ENCODE measurements at places on chromosomes 5 and 9.
A peak's percentile ranks its signal among the peaks of the same experiment; 100 is the strongest.

GRCh38 chr5:96601715-96602244, 60.4 kb upstream of the CAST start:
- peak; percentile 73 for DNase-seq

DNA sequence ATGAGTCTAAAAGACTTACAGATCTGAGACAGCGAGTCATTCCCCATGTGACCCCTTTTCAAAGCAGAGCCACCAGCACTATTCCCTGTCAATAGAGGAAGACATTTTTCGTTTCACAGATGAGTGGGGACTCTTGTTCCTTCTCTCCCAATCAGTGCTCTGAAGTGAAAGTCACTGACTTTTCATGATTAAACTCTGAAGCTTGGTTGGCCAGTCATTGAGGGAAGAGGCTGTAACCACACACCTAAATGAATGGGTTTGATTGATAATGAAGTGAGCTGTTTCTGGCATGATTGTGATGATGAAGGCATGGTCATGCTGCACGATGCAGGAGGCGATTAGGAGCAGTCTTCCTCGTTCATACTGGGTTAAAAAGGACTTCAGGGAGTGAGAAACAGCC, 171.9 kb downstream of the ZNF462 start:
- no peak for DNase-seq

DNA sequence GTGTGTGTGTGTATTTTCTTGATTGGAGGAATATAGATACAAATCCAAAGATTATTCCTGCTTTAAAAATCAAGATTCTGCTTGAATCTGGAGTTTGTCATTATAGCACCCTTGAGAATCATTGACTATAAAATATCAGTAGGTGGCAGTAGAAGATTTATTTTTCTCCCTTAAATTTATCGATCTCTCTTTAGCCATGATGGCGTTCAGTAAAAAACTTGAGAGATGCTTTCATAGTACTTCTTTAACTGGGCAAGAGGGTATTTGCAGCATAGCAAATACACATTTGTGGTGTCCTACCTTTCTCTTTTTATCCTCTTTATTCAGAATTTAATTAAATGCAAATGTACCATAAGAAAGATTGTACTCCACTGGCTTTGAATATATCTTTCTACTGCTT, 307.7 kb downstream of the ADGRV1 start:
- peak; percentile 48 for DNase-seq

DNA sequence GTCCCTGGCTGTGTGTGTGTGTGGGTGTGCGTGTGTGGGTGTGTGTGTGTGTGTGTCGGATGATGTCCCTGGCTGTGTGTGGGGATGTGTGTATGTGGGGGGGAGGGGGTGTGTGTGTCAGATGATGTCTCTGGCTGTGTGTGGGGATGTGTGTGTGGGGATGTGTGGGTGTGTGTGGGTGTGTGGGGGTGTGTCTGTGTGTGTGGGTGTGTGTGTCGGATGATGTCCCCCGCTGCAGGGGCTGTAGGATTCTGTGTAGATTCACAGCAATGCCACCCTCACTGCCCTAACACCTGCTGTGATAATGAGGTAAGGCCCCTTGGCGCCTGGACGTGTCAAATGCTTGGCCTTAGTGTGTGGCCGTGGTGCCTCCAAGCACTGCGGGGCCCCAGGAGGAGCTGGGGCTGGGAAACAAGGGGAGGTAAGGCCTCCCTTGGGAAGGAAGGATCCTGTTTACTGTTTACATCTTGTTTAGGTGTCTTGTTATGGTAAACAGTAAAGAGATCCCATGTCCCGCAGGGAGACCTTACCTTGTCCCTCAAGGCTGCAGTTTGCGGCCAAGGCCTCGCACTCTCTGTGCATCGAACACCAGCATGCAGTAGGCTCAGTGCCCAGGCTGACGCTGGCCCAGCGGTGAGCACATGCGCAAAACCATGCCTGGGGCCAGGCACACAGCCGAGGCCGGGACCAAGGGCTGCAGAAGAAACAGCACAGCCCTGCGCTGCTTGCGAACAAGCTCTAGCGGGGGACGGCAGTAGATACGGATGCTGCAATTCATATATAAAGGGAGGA, 24.1 kb downstream of the AHRR start:
- DNase-seq, result peak; percentile 60

GRCh38 chr9:68750786-68751185, 45.7 kb downstream of the PIP5K1B start:
- DNase-seq, result no peak

GRCh38 chr9:1320607-1321195, 270.5 kb downstream of the DMRT2 start:
- DNase-seq, result no peak

- DNase-seq, result no peak
Observed at GRCh38 chr9:27535701-27536118, 6.1 kb upstream of the MOB3B start.

DNA sequence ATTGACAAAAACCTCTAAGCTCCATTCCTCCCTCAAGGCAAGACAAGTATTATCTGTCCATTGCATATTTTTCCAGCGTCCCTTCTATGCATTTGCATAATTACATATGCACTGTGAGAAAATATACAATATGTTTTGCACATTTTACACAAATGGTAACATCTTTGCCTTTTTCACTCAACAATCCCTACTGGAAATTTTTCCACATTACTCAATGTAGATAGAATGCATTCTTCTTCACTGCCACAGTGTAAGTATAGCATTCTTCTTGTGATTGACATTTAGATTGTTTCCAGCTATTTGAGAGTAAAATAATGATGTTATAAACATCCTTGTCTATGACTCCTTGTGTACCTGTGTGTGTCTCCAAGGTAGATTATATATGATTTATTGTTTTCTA, 205.0 kb downstream of the SLIT3 start:
- DNase-seq, result peak; percentile 23

DNA sequence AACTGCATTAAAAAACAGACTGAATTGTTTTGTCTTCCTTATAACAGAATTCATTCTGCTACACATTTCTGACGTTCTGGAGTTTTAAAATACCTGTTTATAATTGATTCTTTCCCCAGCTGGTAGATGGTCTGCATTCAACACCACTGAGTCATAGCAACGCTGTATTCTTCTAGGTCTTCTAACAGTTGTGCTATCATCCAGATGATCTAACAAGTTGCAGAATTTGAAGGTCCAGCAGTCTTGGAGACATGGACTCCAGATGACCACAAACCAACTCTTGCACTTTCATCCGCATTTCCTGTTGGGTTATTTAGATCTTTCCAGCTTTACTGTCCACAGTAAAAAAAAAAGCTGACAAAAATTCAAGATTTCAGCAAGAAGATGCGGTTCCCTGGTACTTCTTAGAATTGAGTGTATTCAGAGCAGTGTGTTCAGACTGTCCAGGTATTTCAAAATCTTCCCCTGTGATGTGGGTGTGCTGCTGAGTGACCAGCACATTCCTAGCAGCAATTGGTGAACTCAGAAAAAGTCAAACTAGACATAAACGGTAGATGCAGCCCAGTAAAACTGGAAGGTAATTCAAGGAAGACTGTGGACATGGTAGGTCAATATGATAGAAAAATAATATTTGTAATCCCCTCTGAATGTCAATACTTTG, 50.2 kb downstream of the CSNK1A1 start:
- DNase-seq, result peak; percentile 85

GRCh38 chr9:76581731-76582130, 122.7 kb downstream of the GCNT1 start:
- DNase-seq, result no peak

DNA sequence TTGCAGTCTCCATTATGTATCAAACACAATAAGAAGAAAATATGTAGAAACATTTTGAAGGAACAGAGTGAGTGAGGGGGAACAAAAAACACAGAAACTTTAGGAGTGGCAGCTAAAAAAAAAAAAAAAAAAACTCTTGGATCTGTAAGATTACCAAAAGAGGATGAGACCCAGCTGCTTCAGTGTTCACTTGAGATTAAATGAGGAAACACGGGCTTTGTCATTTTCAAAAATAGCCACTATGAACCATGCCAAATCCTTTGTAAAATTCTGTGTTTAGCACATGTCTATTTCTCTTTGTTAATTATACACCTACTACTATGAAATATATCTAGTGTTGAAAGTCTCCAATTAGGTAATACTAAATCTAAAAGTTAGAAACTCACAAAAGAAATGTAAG, 485.9 kb downstream of the EFNA5 start:
- DNase-seq, result no peak

GRCh38 chr9:101028346-101029314, at the start of gene PLPPR1:
PLPPR1 (plus strand) TSS chr9:101028727.
- peak; percentile 46 for DNase-seq

DNA sequence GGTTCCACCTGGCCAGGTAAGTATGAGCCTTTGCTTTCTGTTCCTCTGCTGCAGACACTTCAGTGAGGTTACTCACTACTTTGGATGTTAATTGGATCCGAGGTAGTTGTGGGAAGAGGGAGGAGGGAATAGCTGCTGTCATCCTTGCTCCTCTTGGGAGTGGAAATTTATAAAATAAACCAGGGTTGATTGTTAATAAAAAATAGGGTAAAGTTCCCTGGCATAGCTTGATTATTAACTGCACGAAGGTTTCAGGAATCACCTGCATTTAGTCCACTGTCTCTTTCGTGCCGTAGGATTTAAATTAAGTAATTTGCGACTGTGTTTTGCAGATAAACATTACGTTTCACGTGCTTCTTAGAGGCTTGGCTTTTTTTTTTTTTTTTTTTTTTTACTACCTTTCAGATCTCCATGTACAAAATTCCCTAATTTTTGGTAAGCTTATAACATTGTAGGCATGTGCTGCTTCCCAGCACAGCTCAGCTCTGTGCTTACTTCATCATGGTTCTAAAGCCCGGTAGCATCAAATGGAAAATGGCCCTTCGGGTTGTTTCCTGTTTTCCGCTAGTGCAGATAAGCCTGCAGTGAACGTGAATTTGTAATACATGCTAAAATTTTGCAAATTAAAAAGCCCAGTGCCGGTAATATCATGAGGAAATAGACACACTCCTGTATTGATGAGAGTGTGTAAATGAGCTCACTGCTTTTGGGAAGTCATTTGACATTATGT, 26.9 kb upstream of the LTC4S start:
- no peak for DNase-seq

- no peak for DNase-seq
Observed at GRCh38 chr5:62152394-62153087, 153.5 kb upstream of the KIF2A start.

DNA sequence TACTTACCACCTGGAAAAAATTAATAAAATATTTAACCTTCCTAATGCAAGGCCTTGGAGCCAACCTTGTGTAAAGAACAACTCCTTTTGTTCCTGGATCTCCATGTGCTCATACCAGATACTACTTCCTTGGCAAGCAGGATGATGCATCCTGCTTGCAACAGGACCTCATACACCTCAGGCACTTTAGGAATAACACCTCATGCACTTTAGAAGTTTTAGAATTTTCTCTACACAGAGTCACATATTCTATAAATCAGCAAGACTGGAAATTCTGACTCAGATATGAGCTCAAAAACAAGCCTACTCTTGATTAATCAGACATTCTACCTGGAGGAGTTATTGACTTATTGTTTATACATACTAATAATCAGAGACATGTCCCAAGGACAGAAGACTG, 209.6 kb upstream of the CDH10 start:
- DNase-seq, result no peak

- peak; percentile 93 for DNase-seq
Observed at GRCh38 chr5:156391139-156391538, 64.2 kb downstream of the SGCD start.

GRCh38 chr9:90137801-90138200, 504.8 kb downstream of the DIRAS2 start:
- DNase-seq, result no peak

- DNase-seq, result no peak
Observed at GRCh38 chr5:124859556-124860290, 113.3 kb upstream of the ZNF608 start.

GRCh38 chr9:134331186-134332025, 5.2 kb downstream of the RXRA start:
- no peak for DNase-seq

GRCh38 chr9:80320480-80320879, 748.7 kb downstream of the TLE4 start:
- peak; percentile 9 for DNase-seq

DNA sequence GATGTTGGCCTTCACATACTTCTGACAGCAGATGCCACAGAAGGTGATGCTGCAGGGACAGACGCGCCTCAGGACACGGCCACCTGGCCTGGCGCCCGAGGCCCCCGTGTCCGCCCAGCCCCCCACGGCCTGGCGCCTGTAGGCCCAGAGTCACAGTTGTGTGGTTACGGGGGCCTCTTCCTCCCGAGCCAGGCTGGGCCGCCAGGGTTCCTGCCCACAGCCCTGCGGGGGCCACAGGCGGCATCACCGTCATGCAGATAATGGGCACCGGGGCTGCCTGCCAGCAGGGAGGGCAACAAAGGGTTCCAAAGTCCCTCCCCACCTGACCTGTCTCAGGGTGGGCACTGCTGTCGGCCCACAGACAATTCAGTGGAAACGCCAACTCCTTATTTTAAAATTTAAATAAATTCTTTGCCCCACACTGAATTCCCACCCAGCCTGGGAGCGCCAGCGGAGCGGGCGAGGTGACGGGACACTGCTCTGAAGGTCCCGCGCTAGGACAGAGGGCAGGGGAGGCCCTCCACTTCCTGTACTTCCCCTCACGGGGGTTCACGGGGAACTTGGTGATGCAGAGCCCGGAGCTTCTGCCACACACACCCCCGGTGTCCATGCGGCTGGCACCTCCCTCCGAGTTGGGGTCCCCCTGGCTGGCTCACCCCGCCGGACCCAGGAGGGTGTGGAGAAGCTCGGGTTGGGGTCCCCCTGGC, 40.6 kb downstream of the EXOC3 start:
- DNase-seq, result no peak

DNA sequence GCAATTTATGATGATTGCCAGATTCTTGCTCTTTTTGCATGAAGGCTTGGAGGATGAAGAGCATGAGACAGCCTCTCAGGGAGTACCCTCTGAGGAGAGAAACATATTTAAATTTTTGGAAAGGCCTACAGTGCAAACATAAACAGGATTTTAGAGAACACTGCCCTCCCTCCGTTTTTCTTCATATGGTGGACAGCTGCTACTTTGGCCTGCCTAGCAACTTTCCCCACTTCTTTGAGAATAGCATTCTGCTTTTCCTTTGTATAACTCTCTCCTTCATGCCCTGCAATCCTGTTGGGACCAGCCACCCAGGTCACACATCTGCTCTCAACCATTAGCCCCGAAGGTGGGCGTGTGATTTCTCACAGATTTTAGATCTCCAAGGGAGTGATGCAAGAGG, 20.5 kb upstream of the TXN start:
- no peak for DNase-seq

DNA sequence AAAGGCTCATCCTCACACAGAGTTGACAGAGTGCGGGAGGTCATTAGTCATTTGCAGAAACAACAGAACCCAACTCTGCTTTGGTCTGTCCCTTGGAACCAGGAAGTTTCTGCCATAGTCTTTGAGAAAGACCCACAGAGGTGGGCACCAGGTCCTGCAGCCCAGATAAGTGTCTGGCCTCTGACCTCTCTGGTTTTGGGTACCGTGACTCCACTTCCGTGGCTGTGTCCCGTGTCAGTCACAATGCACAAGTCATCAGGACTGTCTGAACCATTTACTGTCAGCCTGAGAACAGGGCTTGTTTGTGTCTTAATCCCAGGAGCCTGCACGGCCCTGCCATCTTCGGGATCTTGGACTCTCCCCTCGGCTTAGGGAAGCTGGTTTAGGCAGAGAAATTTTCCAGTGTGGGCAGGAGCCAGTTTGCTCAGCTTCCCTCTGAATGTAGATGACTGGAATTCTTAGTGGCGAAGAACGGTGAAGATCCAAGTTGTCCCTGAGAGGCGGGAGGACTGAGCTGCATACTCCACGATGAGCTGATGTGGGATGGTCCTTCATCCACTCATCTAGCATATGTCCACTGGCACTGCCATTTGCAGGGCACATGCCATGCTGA, 11.9 kb downstream of the GSN start:
- no peak for DNase-seq

Data from fibroblast of upper back skin (primary cell).